HEK293T (cell line): ENCODE measurements at places on chromosomes 6 and 20.

DNA sequence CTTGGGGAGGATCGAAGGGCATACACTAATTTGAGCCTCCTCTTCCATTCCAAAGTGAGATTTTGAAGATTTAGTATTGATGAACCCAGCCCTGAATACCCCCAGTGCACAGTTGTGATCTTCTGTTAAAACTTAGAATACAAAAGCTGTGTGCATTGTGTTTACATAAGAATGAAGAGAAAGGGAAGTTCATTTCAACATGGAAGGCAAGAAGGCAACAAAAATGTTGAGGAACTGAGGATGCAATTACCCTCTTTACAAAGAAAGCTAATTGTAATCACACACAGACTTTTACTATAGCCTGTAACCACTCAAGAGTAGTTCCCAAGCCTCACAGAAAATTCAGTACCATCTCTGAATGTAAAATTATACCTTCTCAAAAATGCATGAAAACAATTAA lies 49.3 kb downstream of the GFOD1 start:
- no peak for DNase-seq

GRCh38 chr20:6944292-6944691 lies 176.8 kb downstream of the BMP2 start:
- DNase-seq: no peak

GRCh38 chr20:49281913-49282467 lies 4.1 kb upstream of the ZNFX1 start:
- no peak for DNase-seq

DNA sequence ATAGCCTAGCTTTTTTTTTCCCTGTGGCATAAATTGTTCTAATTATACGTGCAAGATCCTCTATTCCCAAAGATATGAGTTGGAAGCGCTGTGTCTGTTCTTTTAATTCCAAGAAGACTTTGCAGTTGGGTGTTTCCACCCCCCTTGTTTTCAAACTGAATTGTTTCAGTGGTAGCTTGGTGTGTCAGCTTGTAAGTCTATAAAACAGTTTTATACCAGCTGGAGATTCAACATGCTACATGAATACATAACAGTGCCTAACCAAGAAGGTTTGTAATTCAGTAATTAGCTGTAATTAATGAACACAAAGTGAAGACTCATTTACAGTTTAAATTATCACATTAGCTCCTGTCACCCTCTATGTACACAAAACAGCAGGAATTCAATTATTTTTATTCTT lies 154.0 kb downstream of the ZNF217 start:
- DNase-seq: no peak

GRCh38 chr6:53611889-53612288 lies 53.7 kb downstream of the KLHL31 start:
- no peak for DNase-seq

DNA sequence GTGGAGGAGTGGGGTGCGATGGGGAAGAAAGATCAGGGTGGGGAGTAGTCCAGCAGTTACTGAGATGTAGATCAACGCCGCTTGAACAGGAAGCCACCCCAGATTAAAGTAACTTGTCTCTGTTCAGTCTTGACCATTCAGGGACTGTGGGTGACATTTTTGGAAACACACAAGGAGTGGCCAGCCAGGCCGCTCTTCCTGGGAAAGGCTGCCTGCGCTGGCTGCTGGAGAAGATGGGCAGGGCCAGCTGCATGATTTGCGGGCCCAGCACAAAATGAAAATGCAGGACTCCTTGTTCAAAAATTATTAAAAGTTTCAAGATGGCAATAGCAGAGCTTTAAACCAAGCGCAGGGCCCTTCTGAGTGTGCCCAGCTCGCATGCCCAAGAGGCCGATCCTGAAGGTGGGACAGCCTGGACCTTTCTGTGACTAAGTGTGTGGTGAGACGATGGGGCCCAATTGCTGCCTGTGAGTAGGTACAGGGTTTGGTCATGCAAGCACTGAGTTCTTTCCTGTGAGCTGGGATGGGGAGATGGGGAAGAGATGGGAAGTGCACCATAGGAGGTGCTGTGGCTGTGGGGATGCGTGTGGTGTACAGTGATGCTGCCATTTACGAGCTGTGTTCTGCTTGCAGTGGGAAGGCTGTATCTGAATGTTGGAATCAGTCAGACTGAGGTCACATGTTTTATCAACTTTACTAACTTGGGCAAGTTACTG lies 51.3 kb downstream of the DAAM2 start:
- DNase-seq: peak; percentile 35

DNA sequence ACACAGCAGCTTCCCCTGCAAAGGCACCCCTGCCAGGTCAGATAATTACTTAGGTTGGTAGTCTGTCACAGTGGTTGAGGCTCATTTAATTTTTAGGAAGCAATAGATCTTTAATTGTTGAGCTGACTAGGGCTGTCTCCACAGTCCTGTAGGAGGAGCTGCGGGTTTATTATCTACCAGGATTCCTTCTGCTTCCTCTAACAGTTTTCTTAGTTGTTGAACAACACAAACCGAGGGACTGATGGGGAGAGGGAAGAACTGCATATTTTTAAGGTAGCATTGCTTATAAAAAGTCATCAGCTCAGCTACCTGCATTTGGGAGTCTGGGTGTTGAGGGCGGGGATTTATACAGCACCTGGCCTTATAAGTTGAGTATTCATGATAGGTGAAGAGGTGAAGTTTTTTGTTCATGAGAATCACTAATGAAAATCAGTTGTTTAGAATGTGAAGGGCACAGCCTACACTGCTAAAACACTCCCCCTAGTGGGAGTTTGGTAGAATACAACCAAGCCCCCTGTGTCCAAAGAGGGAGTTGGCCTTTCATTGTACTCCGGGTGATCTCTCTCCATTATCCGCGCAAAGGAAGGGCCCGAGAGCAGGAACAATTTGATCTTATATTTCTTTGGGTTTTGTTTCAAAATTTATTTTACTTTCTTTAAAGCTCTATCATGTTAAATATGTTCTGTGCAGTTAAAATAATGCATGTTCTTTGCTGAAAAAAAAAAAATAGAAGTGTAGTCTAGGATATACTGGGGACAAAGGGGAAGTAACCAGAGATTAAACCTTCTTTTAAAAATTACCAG lies 69.6 kb downstream of the SSR1 start:
- peak; percentile 72 for DNase-seq

DNA sequence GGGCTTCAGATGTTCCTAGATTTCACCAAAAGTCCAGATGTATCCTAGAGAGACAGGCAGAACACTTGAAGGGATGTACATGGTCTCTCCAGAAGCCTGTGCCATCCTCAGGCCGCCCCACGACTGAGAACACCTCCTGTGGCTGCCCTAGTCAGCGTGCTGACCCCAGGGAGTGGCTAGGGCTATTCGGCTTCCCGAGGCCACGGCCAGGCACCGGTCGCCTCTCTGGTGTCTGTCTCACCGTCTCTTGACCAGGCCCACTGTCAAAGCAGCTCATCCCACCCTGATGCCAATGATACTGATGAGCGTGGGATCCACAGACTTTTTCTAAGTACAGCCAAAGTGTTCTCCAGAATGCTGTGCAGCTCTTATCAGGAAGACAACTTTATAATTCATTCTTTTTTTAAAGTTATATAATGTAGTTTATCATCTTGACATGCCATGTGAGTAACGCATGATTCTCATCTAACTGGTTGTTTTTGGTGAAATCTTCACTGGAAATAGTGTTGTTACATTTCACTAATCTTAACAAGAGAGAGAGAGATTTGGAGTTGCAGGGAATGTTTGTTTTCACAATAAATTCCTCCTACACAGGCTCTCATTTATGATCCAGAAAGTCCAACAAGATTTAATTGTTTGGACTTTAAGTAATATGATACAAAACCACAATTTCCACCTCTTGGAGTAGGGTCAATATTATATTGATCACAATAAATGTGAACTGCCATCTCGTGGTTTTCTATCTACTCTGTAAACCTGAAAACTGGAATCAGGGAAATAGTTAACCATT lies 41.7 kb upstream of the KLHL31 start:
- no peak for DNase-seq

- no peak for DNase-seq
Measured at GRCh38 chr6:31607317-31607716, 7.7 kb upstream of the AIF1 start.

GRCh38 chr6:30915591-30915946 lies 1.5 kb downstream of the VARS2 start:
- DNase-seq: peak; percentile 71

DNA sequence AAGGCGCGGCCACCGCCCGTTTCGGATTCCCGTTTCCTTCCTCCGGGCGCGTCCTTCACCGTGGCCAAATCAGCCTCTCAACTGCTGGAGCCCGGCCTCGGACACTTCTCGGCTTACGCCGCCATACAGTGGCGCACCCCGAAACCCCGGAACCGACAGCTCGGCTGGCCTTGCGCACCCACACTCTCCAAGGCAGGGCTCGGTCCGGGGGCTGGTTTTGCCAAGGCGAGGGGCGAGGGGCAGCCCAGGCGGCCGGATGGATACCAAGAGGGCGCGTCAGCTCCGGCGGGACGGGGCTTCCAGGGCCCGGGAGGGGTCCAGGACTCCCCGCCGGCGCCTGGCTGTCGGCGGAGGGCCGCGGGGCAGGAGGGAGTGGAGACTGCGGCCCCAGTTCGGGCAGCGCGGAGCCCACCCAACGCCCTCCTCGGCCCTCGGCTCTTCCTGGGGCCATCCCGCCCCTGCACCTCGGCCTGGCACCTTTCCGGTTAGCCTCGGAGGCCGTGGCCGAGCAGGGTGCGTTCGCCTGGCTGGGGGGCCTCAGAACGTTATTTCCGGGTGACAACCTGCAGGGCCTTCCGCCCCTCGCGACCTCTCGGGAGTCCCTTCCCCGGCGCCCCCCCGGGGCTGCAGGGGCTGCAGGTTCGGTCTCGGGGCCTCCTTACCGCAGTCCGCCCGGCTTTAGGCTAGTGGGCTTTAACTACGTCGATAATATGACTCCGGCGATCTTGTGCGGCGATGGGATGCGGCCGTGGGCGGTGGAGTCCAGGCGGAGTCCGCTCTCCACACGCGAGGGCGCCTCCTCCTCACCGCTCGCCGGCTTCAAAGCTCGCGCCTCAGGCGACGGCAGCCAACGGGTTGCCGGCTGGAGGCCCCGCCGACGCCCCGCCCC lies 697 bp upstream of the CEP43 start:
- DNase-seq: peak; percentile 24

GRCh38 chr6:36126553-36127458 lies 3.5 kb upstream of the MAPK13 start:
- no peak for DNase-seq

GRCh38 chr6:113855500-113856374 lies 1.4 kb upstream of the MARCKS start:
- peak; percentile 20 for DNase-seq

GRCh38 chr20:54292185-54292584 lies 84.3 kb downstream of the PFDN4 start:
- DNase-seq: no peak

GRCh38 chr20:6384956-6385486 lies 262.2 kb upstream of the FERMT1 start:
- no peak for DNase-seq

GRCh38 chr6:7909323-7910276 lies 988 bp downstream of the TXNDC5 start:
- DNase-seq: peak; percentile 75

- DNase-seq: no peak
Measured at GRCh38 chr6:2615251-2615650, 135.5 kb downstream of the MYLK4 start.

- no peak for DNase-seq
Measured at GRCh38 chr6:157652601-157653363, 170.3 kb upstream of the SNX9 start.

DNA sequence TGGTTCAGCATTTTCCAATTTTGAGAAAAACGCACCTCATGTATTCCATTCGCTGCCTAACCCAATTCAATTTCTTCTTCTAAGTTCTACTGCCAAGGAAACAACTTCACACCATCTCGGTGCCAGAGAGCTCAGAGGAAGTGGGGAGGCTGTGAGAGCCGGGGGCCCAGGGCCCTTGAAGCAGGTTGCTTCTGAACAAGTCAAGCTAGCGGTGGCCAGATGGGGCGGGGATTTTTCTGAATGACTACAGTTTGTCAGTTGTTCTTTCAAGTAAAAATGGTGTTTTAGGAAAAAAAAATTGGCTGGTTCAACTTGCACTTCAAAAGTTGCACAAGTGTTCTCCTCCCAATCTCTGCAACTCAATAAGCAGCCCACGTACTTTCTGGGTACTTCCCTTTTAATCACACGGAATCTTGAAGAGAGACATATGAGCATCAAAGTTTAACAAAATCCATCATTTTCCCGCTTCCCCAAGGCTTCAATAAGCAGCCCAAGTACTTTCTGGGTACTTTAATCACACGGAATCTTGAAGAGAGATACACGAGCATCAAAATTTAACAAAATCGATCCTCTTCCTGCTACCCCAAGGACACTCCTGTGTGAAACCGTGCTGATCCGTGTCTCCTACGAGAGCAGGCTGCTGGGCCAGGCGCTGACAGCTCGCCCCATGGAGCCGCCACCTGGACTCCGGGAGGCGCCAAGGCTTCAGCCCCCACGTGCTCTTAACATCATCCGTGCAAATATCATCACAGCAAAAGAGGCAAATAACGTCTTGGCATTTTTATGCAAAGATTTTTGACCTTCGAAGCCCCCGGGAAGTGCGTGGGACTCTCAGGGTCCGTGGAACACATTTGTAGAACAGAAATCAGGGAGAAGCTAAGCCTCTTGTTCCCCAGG lies 186.7 kb upstream of the PDE10A start:
- no peak for DNase-seq

- peak; percentile 63 for DNase-seq
Measured at GRCh38 chr6:38671885-38672467, 31.0 kb downstream of the GLO1 start.

GRCh38 chr6:53517021-53517420 lies 27.9 kb downstream of the GCLC start:
- no peak for DNase-seq

GRCh38 chr6:38039502-38039901 lies 220.0 kb downstream of the ZFAND3 start:
- DNase-seq: no peak

DNA sequence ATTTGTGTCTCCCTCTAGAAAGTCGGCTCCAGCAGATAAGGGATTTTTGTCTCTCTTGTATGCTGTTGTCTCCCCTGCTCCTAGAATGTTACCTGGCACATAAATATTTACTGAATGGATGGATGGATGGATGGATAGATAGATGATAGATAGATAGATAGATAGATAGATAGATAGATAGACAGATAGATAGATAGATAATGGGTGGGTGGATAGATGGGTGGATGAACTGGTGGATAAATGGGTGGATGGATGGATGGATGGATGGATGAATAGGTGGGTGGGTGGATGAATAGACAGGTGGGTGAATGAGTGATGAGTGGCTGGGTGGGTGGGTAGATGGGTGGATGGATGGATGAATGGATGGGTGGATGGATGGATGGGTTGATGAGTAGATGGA lies 185.0 kb downstream of the NFATC2 start:
- DNase-seq: no peak
